ENCODE measurements at places on chromosomes 12 and 14. TPM values are rescaled to one million over a fixed set of nuclear protein-coding genes. Genes with fewer than 3 reads are reported as not detected.

TAS2R31 gene
- 5.2 TPM for total RNA-seq

OR4K1 gene
- not detected for total RNA-seq

ALKBH2 gene
- 13.0 TPM for total RNA-seq

CYP27B1 gene
- 0.65 TPM for total RNA-seq

TAS2R20 gene
- 2.4 TPM for total RNA-seq

SYNDIG1L gene
- total RNA-seq, result not detected

KRT5 gene
- total RNA-seq, result 0.91 TPM

DDX54 gene
- 30.5 TPM for total RNA-seq

TAS2R50 gene
- total RNA-seq, result 2.1 TPM

LRRC9 gene
- total RNA-seq, result not detected

NUAK1 gene
- 61.4 TPM for total RNA-seq

TSPAN19 gene
- not detected for total RNA-seq

OR4E1 gene
- not detected for total RNA-seq

PTPN21 gene
- total RNA-seq, result 4.4 TPM

PTGER2 gene
- total RNA-seq, result under 0.01 TPM

TEX22 gene
- total RNA-seq, result 0.15 TPM

KRT2 gene
- not detected for total RNA-seq

GUCY2C gene
- not detected for total RNA-seq

CLEC1B gene
- total RNA-seq, result not detected

SMCO2 gene
- total RNA-seq, result not detected

LPAR5 gene
- total RNA-seq, result not detected

All from epithelial cell of umbilical artery (primary cell).